Testis (tissue), 5 donors: ENCODE measurements at places on chromosomes 7 and 10. TPM values are rescaled to one million over a fixed set of nuclear protein-coding genes. Genes with fewer than 3 reads are reported as not detected.

DNA sequence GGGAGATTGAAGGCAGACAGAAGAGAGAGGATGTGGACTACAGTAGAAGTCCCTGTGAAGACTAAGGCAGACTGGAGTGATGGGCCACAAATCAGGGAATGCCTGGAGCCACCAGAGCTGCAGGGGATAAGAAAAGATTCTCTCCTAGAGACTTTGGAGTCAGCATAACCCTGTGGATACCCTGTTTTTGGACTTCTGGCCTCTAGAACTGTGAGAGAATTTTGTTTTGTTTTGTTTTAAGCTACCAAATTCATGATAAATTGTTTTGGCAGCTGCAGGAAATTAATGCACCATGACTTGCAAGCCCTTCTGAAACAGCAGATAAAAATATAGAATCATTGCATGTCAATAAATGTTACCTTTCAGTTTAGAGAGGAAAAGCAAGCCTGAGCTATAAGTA is 41.3 kb downstream of the INHBA start:
- DNase-seq: no peak

GRCh38 chr10:50582766-50583762 is 40.7 kb downstream of the SGMS1 start:
- DNase-seq: no peak

- DNase-seq: no peak
Measured at GRCh38 chr10:94213980-94214379, 148.8 kb downstream of the NOC3L start.

DNA sequence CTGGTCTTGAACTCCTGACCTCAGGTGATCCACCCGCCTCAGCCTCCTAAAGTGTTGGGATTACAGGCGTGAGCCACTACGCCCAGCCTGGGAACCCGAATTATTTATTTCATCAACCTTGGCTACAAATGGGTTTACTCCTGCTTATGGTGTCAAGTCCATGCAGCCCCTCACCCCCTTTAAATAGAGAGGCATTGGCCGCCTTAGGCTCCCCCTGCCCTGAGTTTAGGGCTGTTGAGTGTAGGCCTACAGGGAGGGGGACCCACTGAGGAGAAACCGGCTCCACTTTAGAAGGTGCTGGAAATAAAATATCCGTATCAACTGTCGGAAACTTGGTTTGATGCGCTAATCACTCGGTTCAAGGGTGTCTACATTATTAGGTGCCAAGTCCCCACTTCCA is 8.7 kb upstream of the SP8 start:
- DNase-seq: no peak

The EN2 gene
- 1.6 TPM for polyA plus RNA-seq

GRCh38 chr7:35648367-35648766 is 46.6 kb downstream of the HERPUD2 start:
- DNase-seq: no peak

GRCh38 chr7:90717296-90718060 is 121.4 kb downstream of the CDK14 start:
- no peak for DNase-seq

The SPDYE18 gene
- polyA plus RNA-seq: 12.0 TPM

GRCh38 chr7:128932862-128933179 is 4.9 kb upstream of the IRF5 start:
- no peak for DNase-seq
